GM23338 (cell line): ENCODE measurements at places on chromosomes 7 and 10. TPM values are rescaled to one million over a fixed set of nuclear protein-coding genes. Genes with fewer than 3 reads are reported as not detected.
A peak's percentile ranks its signal among the peaks of the same experiment; 100 is the strongest.

Gene GIMAP6
- not detected in 2 replicates for total RNA-seq

GRCh38 chr10:61835069-61835945 is 66.2 kb upstream of the ARID5B start:
- H3K36me3 ChIP-seq, result no peaks in the 10 kb centered on the region
- no peaks in the 10 kb centered on the region for H3K27me3 ChIP-seq
- DNase-seq, result peak; percentile 75
- no peak overlapping the region for H3K4me3 ChIP-seq
- H3K27ac ChIP-seq, result no peak overlapping the region

DNA sequence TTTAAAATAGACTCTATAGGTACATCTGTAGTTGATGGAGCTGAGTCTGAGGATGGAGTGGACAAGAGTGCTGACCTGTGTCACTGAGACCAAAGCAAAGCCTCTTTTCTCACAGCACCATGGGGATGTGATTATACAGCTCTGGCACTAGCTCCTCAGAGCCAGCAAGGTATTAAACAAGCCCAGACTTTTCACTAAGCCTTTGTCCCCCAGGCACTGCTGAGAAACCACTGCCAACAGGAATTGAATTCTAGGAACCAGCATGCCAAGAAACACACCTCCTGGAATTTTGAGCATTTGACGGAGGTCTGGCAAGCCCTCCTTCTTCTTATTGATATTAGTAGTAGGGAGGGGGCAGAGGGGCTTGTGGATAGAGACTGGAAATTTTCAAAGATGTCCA is 147.0 kb downstream of the C1GALT1 start:
- H3K4me1 ChIP-seq, result no peaks in the 10 kb centered on the region
- H3K27ac ChIP-seq, result no peak overlapping the region
- DNase-seq, result no peak
- H3K36me3 ChIP-seq, result no peaks in the 10 kb centered on the region
- H3K4me3 ChIP-seq, result no peak overlapping the region
- H3K27me3 ChIP-seq, result no peaks in the 10 kb centered on the region

DNA sequence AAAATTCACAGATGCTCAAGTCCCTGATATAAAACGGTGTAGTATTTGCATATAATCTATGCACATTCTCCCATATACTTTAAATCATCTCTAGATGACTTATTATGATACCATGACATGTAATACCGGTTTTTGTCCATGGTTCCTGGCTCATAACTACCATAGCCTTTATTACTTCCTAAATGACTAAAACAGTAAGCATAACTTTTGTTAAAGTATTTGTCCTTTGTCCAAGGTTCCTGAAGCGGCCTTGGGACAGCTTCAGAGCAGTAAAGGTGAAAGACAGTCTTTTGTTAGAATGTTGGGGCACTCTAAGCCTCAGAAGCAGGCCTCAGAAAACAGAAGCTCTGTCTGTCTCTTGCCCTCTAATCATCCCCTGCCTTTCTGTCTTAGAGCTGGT is 4.0 kb downstream of the CRCP start:
- no peaks in the 10 kb centered on the region for H3K27me3 ChIP-seq
- no peak overlapping the region for H3K4me3 ChIP-seq
- H3K4me1 ChIP-seq, result peaks cover 5% of the 10 kb centered on the region
- H3K36me3 ChIP-seq, result no peaks in the 10 kb centered on the region

DNA sequence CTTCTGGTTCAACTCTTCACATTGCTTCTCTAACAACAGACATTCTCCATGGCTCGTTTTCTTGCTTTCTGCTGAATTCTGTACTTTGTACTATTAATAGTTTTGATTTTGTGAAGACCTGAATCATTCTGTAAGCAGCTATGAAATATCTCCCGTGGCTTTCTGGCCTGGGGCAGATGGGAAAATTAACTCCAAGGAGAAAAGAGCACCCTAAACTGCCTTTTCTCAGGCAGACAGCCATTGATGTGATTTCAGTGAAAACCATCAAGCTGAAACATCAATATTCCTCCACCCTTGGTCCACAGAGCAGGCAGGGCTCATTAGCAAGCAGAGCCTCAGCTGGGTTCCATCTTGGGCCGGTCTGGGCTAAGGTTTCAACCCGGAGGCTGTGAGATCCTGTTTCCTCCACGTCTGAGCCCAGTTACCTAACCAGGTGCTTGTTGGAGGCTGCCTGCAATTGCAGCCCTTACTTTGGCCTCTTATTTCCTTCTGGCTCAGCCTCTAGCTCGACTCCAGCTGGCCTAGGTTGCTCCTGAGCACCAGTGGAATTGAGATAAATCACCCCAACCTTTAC is 21.1 kb upstream of the EZH2 start:
- no peak overlapping the region for H3K27ac ChIP-seq
- H3K4me1 ChIP-seq, result peaks cover 17% of the 10 kb centered on the region; the same call in 1 of the 2 replicates
- no peaks in the 10 kb centered on the region for H3K27me3 ChIP-seq
- DNase-seq, result peak; percentile 57
- H3K4me3 ChIP-seq, result no peak overlapping the region
- no peaks in the 10 kb centered on the region for H3K36me3 ChIP-seq

Gene HTR7
- 41.0 and 42.2 TPM in 2 replicates for total RNA-seq

DNA sequence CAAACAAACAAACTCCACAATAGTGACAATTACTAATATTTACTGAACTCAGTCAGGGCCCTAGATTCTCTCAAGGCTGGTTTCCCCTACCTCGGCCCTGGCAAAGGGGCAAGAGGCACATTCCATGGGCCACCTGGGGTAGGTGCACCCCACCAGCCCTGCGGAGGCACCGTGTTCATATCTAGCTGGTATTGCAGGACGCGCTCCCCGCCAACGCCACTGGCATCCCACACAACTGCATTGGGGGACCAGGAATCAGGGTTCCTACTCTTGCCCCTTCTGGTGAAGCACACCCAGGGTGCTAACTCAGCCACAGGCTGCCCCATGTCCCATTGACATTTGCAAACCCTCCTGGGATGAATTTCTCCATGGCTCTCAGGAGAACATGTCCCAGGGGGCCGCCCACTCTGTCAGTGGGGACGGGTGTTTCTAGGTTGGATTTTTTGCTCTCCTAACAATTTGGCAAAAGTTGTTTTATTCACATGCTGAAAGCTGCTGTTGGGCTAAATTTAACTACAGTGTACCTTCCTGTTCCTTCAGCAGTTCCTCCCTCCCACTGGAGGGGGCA is 76.7 kb downstream of the ZRANB1 start:
- H3K4me3 ChIP-seq, result no peak overlapping the region
- peaks cover 15% of the 10 kb centered on the region; the same call in 1 of the 2 replicates for H3K4me1 ChIP-seq
- no peak overlapping the region for H3K27ac ChIP-seq
- H3K36me3 ChIP-seq, result no peaks in the 10 kb centered on the region; the same call in none of the 2 replicates
- no peaks in the 10 kb centered on the region for H3K27me3 ChIP-seq
- no peak for DNase-seq

Gene TMEM273
- not detected in 2 replicates for total RNA-seq
